Nucleus accumbens (tissue), 56 donors: ENCODE measurements at places on chromosomes 7 and 10.

DNA sequence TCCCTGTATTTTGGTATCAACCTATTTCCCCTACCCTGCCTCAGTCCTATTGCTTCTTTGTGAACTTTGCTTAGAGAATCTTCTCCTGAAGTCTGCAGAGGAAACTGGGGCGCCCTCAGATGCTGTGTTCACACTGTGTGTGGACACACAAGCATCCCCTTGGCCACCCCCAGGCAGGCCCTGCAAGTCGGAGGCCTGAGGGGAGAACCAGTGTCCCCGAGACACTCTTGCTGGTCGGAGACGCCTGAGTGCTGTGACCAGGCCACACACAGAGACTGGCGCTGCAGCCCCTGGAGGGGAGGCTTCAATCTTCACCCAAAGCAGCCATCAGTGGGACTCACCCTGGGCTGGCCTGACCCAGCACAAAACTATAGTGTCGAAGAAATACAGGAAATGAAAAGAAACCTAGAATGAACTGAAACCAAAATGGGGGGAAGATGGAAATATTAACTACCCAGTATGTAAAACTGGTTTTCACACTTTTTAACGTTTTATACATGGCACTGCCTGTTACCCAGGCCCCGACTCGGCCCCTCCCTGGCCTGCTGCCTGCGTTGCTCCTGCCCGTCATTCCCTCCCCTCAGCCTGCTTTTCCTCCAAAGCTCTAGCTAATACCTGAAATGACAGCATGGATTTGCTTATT is 48.4 kb upstream of the FAM20C start:
- no peak for DNase-seq

- no peak for DNase-seq
These were observed 1.6 kb downstream of the POLM start for GRCh38 chr7:44080686-44081265.

DNA sequence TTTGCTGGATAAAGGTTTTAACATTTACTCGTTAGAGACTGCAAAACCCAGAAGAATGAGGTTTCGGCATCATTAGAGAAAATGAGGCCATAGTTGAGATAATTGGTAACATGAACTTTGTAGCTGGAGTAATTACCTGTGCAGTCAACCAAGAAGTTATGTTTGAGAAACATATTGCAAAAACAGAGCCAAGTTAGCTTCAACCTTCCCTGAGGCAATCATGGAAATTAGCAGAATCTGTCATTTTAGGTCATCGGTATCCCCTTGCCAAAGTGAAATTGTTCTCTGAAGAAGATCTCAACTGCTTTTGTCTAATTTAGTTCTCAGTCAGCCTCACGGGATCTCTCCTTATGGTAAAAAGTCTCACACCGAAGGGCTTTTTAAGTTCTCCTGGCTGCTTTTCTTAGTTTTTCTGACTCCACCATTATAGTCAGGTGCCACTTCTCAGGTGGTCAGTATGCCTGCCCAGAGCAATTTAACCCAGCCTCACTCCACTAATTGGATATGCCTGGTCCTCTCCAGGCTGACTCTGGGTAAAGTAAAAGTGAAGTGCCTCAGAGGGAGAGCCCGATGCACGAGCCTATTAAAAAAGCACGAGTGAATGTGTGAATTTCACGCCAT is 52.5 kb downstream of the NRCAM start:
- DNase-seq = no peak

- no peak for DNase-seq
These were observed 540.7 kb downstream of the DNAJB6 start for GRCh38 chr7:157877298-157878090.

- no peak for DNase-seq
These were observed 21.7 kb downstream of the CRHR2 start for GRCh38 chr7:30660331-30661255.

- no peak for DNase-seq
These were observed 128.8 kb downstream of the DGKB start for GRCh38 chr7:14773729-14774271.

DNA sequence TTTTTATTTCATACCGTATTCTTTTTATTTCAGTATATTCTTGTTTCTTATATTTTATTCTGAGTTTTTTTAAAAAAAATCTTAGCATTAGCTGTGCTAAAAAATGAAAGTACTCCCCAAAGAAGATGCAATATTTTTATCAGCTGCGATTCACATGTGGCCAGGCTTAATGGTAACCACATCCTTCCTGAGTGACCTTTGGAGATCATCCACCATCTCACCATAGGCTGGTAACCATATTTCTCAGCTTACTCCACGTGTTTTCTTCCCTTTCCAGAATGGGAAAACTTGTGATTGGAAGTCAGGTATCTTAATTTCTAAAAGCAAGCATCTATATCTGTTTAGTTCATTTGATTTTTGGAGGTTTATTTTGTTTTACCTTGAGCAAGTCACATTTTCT is 18.8 kb upstream of the LIPM start:
- DNase-seq = no peak

GRCh38 chr10:59324597-59324996 is 37.8 kb downstream of the FAM13C start:
- DNase-seq = no peak

DNA sequence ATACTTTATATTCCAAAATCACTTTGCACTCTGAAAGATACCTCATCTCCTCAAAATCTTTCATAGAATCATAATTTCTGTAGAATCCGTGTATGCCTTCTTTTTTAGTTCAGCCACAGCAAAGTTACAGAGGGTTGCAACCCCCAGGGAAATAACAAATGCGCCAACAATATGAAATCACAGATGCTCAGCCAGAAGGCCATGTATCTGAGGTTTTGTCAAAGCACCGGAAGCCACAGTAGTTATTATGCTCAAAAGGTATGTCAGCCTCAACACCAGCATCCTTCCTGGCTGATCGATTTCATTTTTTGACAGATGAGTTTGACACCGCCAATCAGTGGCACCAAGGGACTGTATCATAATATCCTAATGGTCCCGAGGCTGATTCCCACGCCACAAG is 204.1 kb downstream of the KCNMA1 start:
- DNase-seq = no peak

- no peak for DNase-seq
These were observed 265.1 kb upstream of the ZNF32 start for GRCh38 chr10:43913676-43914235.

DNA sequence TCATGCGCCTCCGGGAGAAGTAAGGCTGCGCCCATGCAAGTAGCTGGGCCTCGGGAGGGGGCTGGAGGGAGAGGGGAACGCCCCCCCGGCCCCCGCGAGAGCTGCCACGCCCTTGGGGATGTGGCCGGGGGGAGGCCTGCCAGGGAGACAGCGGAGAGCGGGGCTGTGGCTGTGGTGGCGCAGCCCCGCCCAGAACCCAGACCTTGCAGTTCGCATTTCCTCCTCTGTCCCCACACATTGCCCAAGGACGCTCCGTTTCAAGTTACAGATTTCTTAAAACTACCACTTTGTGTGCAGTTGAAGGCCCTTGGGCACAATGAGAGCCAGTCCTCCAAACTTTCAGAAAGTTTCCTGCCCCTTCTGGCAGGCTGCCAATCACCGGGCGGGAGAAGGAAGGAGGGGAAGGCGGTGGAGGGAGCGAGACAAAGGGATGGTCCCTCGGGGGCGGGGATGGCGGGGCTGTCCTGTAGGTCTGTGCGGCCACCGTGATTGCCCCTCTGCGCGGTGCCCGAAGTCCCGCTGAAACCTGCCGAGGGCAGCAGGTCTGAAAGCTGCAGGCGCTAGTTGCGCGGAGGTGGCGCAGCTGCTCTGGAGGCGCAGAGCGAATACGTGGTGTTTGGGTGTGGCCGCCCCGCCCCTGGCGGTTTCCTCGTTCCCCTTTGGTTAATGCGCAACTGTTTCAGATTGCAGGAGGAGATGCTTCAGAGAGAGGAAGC is 2.1 kb downstream of the VIM start:
- DNase-seq = no peak

DNA sequence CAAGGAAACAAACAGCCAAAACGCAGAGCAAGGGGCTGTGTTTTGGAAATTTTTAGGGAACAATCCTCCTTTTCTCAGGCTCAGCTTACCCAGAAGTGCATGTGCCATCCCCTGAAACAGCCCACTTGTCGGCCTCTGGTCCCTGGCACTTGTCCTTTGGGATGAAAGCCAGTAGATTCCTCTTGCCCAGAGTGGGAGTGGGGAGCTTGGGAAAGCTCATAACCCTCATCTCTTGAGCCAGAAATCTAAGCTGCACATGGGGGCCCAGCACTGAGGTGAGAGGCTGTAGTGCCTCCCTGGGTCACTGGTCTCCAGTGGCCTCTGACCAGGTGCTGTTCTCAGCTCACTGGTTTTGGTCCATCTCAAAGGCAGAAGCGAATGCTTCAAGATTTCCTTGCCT is 150.3 kb downstream of the RNF216 start:
- DNase-seq = no peak

DNA sequence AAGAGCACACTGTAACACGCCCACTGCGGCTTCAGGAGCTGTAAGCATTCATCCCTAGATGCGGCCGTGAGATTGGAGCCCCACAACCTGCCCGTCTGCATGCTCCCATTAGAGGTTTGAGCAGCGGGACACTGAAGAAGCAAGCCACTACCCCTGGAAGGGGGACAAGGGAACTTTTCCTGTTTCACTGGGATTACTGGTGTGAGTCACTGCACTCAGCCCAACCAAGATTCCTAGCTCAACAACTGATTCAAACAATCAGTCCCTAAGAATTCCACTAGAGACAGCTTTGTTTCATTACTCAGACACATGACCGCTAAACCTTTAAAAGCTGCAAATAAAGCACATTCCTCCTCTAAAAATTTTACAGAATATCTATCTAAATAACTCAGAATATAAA is 69.8 kb downstream of the ORC5 start:
- DNase-seq = no peak
